ENCODE measurements at places on chromosomes 4 and X.

DNA sequence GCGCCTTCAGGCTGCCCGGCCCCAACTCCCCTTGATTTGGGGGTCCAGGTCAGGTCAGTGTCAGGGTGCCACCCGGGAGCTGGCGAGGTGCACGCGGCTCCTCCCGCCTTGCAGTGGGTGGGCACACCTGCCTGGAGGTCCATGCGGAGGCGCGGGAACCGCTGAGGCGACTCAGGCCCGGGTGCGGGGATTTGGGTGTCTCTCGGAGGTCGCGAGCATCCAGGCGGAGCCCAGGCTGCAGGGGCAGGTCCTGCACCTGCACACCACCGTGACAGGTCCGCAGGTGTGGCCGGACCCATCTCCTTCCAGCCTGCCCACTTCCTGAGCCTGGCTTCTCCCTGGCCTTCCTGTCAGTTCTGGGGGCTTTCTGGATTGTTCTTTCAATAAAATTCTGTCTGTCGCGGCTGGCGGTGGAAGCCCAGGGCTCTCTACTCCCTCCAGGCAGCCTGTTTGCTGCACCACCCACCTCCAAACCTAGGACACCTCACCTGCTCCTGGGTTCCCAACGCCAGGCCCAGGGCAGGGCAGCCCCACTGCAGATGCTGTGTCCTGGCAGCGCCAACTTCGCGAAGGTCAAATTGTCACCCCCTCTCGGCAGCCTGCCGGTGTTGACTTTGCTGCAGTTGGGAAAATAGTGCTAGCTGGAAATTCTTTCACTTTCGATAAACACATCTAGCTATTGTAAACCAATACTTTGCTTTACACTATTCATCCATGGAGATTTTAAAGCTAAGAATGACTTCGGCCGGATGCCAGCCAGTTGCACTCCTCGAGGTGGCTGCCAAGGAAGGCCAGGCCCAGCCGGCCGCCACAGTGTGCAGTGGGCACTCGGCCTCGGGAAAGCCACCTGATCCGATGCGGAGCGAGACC lies 35.9 kb downstream of the FGFRL1 start:
- DNase-seq, result no peak

DNA sequence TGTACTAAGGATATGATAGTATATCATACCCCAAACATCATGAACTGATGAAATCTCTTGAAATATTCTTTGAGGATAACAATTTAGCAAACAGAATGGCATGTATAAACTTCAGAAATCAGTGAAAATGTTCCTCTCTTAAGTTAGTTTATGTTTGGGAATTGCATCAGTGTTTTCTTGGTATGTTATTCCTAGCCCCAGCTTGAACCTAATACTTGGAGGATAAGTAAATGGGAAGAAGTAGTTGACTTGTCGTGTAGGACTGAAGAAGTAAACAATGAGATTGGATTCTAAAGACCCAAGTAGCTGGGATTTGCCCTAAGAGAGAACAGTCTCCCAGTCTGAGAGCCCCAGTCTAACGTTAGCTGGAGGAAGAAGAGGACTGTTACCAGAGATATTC lies 355.7 kb downstream of the GALNTL6 start:
- no peak for DNase-seq

GRCh38 chrX:150459196-150459595 lies 96.1 kb downstream of the MAMLD1 start:
- DNase-seq, result no peak

DNA sequence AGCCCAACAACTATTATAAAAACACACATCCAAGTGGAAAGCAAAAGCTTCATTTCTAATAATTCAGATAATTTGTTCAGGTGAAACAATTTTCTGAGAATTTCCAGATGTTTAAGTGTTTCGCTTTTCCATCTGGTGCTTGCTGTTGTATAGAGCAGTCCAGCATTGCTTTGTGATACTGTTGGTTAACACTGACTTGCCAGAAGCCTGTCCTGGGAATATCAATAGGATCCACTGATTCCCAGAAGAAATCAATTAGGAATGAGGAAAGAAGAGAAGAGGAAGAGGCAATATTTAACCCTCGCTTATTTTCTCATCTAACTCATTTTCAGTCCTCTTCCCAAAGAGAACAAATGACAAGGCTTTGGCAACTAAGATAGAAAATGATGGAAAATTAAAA lies 94.9 kb upstream of the DDIT4L start:
- DNase-seq, result no peak

DNA sequence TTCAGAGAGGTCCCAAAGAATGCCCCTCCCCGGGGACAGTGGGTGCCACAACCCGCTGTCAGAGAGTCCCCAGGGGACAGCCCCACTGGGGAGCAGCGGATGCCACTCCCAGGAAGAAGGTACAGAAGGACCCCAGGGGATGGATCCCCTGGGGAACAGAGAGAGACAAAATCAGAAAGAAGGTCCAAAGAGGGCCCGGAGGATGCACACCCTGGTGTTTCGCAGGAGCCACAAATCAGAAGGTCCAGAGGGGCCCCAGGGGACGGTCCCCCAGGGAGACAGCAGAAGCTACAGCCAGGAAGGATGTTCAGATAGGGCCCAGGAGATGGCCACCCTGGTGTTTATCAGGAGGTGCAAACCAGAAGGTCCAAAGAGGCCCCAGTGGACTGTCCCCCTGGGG lies 1.4 kb downstream of the TEX13D start:
- no peak for DNase-seq

DNA sequence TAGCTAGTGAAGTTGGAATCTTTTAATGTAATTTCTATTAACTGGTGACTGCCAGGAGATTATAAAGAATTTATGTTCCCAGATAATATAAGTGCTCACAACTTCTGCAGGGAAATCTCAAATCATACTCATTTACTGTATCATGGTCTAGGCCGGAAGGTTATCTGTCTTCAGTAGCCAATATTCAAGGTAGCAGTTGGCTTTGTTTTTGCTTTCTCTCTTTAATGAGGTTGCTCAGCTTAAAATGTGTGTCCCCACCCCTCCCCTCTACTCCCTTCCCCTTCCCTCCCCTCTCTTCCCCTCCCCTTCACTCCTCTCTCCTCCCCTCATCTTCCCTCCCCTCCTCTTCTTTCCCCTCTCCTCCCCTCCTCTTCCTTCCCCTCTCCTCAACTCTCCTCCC lies 117.6 kb downstream of the HPGD start:
- no peak for DNase-seq

GRCh38 chr4:129146639-129147038 lies 50.7 kb downstream of the C4orf33 start:
- no peak for DNase-seq

GRCh38 chrX:4118666-4119530 lies 405.4 kb upstream of the PRKX start:
- no peak for DNase-seq

GRCh38 chr4:108094923-108095482 lies 73.7 kb downstream of the LEF1 start:
- DNase-seq, result no peak

GRCh38 chr4:139553751-139554641 lies 2.0 kb downstream of the SETD7 start:
- DNase-seq, result no peak

DNA sequence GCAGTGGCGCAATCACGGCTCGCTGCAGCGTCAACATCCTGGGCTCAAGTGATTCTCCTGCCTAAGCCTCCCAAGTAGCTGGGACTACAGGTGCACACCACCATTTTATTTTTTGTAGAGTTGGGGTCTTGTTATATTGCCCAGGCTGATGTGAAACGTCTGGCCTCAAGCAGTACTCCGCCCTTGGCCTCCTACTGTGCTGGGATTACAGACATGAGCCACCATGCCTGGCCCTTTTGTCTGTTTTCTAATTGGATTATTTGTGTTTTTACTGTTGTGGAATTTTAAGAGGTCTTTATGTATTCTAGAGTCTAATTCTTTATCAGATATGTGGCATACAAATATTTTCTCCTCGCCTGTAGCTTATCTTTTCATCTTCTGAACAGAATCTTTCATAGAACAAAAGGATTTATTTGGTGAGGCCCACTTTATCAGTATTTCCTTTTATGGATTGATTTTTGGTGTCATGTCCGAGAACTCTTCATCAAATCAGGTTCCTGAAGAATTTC lies 18.9 kb downstream of the PLS3 start:
- no peak for DNase-seq

GRCh38 chrX:118360429-118361125 lies 14.7 kb downstream of the WDR44 start:
- DNase-seq, result no peak

DNA sequence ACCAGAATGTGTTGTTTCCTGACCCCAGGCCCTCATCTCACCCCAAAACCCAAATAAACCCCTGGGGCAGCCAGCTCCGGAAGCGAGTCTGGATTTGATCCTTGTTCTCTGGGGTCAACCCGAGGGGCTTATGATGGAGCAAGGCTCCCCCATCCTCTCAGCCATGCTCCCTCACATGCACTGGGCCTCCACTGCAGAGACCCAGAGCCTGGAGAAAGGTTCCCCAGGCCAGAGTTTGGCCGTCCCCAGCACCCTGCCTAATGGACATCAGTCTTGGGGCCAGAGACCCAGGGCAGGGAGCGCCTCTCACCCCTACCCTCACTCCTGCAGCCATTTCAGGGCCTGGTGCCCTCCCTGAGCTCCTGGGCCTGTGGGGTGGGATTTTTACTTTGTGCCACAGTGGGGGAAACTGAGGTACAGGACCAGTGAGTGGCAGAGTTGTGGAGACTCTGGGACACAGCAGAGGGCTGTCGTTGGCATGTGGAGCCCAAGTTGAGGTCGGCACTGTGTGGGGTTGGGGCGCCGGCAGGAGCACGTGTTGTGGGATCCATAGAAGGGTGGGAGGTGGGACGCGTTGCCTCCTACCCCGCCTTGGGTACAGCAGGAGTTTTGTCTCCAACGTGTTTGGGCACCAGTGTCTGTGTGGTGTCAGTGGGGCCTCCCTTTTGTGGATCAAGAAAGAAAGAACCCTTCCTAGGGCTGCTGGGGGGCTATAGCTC lies 3.6 kb downstream of the FGFR3 start:
- no peak for DNase-seq

DNA sequence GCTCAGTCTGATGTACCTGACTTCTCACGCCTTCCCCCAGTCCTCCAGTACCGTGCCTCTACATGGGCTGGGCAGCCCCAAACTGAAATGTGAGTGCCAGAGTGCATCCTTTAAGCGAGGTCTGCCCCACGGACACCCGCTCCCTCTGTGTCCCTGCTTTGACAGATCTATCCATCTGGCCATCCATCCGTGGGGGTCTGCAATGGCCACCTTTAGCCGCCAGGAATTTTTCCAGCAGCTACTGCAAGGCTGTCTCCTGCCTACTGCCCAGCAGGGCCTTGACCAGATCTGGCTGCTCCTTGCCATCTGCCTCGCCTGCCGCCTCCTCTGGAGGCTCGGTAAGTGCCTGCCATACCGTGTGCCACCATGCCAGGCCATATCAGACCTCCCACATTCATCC lies 827 bp downstream of the PORCN start:
- no peak for DNase-seq

GRCh38 chr4:169102026-169102425 lies 92.0 kb upstream of the CBR4 start:
- no peak for DNase-seq

- DNase-seq, result no peak
Measured at GRCh38 chr4:110953898-110954297, 331.0 kb upstream of the PITX2 start.

- no peak for DNase-seq
Measured at GRCh38 chr4:3017504-3017903, 54.1 kb downstream of the GRK4 start.

GRCh38 chr4:148166132-148166591 lies 276.1 kb downstream of the NR3C2 start:
- no peak for DNase-seq

DNA sequence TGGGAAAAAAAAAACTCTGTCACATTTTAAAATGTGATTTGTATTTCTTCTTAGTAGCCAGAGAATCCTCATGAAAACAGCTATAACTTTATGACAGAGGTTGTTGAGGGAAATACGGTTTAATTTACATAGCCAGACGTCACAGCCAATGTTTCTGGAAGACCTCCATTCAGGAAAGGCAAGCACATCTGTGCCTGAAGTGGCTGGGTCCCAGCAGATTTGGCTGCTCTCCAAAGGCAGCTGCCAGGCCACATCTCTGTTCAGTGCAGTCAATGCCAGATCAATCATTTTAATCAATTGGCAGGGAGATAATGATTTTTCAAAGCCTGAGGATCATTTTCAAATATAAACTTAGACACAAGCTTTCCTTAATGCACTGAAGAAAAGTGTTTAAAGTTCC lies 86.5 kb upstream of the ZIC3 start:
- DNase-seq, result no peak

- peak; percentile 32 for DNase-seq
Measured at GRCh38 chr4:85147481-85148076, 181.1 kb upstream of the WDFY3 start.

GRCh38 chr4:185304944-185305690 lies 90.6 kb downstream of the LRP2BP start:
- no peak for DNase-seq

- no peak for DNase-seq
Measured at GRCh38 chr4:87365348-87365747, 25.6 kb downstream of the HSD17B11 start.

- DNase-seq, result no peak
Measured at GRCh38 chrX:24658421-24658820, 11.3 kb upstream of the PCYT1B start.

GRCh38 chr4:70739496-70740337 lies 18.0 kb downstream of the RUFY3 start:
- no peak for DNase-seq

- no peak for DNase-seq
Measured at GRCh38 chr4:38605753-38606586, 58.0 kb upstream of the KLF3 start.

- DNase-seq, result no peak
Measured at GRCh38 chrX:6384371-6384770, 150.5 kb downstream of the VCX3A start.

- no peak for DNase-seq
Measured at GRCh38 chr4:7486101-7486500, 51.4 kb upstream of the PSAPL1 start.

GRCh38 chr4:109435635-109436034 lies 2.0 kb downstream of the SEC24B start:
- no peak for DNase-seq

- DNase-seq, result no peak
Measured at GRCh38 chrX:80229626-80230025, 190.6 kb upstream of the TENT5D start.

DNA sequence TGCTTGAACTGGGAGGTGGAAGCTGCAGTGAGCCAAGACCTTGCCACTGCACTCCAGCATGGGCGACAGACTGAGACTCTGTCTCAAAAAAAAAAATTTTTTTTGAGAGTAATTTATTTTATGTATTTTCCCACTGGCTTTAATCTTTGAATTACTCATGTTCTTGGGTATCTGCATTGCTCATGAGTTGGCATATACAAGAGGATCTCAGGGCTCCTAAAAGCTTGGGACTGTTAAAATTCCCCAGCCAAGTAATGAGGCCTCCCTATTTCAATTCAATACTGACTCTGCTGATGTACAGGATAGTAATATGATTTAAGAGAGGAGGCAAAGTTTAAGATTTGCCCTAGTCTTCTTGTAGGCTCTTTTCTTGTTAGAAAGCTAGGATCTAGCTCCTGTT lies 6.2 kb downstream of the IL21 start:
- DNase-seq, result no peak

- DNase-seq, result no peak
Measured at GRCh38 chr4:93469560-93469959, 359.0 kb upstream of the ATOH1 start.

GRCh38 chr4:135382280-135382959 lies 1180.8 kb upstream of the PABPC4L start:
- DNase-seq, result no peak

Measured in DMS 273 treated with DMSO at 0.1 percent for 48 hours (cell line).